ENCODE measurements at places on chromosomes 5 and 9. TPM values are rescaled to one million over a fixed set of nuclear protein-coding genes. Genes with fewer than 3 reads are reported as not detected.

GRCh38 chr5:56854920-56855319 lies 39.6 kb downstream of the MAP3K1 start:
- DNase-seq, result no peak

Gene SPATA31E1
- not detected for total RNA-seq

Gene MLANA
- not detected for total RNA-seq

- peak; percentile 73 for DNase-seq
Observed at GRCh38 chr9:36401164-36401740, 1.2 kb upstream of the RNF38 start.

Gene CYLC2
- total RNA-seq, result not detected

- DNase-seq, result no peak
Observed at GRCh38 chr9:91837981-91838731, 111.9 kb downstream of the ROR2 start.

All from T-helper 17 cell (primary cell).